Kidney tubule cell (primary cell): ENCODE measurements at places on chromosomes 2 and 18.

DNA sequence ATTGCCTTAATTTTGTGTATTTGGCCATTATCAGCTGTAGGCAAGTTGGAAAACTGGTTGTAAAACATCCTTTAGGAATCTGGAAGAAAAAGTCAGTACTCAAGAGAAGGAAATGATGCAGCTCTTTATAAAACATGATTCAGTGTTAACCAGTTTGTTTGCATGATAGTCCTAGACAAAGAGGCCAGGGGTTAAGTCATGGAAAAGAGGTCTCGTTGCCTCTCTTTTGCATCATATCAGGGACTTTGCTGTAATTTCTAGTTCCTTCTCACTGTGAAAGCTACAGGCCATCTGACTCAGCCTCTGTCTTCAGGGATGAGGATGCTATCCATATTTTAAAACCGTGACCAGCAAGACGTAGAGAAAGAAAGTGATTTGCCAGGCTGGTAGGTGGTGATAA is 38.0 kb downstream of the NPAS2 start:
- no peak for DNase-seq

DNA sequence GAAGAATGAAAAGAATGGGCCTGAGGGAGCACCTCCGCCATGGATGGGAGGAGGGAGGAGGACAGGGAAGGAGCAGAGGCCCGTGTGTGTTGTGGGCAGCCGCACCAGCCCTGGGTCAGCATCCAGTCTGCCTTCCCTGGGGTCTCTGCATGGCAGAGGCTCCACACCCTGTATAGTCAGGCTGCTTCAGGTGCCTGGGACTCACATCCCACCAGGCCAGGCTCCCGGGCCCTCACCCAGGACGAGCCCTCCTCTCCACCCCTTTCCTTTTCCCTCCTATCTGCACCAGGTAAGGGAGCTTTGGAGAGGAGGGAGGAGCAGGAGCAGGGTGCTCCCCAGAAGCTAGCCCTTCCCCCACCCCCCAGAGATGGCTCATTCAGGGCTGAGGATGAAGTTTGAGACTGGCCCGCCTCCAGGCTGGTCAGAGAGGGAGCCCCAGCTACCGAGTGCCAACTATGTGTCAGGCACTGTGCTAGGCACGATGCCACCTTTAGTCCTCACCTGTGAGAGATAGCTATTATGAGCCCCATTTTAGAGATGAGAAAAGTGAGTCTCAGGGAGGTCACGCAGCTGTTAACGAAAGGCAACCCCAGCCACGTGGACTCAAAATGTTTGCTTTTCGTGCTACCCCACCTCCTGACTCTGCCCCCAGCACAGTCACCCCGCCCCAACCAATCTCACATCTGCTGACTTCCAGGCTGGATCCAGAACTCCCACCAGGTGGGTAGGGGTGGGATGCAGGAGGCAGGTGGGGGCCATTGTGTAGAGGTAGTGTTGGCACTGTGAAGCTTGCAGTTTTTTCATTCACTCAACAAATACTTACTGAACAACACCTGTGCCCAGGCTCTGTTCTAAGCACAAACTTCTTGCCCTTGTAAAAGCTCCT is 242.1 kb downstream of the DYSF start:
- no peak for DNase-seq

DNA sequence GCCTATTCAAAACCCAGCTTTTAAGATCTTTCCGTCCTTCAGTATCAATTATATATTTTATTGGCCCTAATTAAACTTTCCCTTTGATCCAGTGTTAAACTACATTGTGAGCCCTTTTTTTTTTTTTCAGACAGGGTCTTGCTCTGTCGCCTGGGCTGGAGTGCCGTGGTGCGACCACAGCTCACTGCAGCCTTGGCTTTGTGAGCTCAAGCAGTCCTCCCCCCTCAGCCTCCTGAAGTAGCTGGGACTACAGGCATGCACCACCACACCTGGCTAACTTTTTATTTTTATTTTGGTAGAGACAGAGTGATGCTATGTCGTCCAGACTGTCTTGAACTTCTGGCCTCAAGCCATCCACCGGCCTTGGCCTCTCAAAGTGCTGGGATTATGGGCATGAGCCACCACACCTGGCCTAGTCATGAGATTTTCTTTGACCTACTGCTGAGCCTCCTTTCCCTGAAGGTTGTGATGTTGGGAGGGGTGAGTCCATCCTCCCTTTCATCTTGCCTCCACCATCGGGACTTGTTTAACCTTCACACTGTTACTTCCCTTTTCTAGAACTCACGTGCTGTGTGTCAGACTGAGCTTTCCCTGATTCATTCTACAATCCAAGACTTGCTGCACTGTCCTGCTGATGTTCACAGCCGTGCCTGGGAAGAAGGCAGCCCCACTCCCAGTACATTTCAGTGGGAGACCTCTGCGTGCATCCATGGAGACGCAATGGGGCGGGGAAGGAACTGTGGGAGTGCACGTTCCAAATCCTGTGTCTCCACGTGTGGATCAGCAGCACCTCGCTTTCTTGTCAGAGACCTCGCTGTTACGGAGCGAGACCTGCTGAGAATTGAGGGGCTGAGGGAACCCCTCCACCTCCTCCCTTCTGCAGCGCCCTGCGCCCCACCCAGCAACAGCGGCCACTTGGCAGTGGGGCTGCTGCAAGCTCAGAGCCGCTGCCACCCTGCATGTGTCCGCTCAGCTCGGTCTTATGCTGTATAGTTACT is 10.8 kb downstream of the OXER1 start:
- DNase-seq, result no peak

- DNase-seq, result no peak
These were observed 19.7 kb upstream of the ST3GAL5 start for GRCh38 chr2:85908506-85908905.

DNA sequence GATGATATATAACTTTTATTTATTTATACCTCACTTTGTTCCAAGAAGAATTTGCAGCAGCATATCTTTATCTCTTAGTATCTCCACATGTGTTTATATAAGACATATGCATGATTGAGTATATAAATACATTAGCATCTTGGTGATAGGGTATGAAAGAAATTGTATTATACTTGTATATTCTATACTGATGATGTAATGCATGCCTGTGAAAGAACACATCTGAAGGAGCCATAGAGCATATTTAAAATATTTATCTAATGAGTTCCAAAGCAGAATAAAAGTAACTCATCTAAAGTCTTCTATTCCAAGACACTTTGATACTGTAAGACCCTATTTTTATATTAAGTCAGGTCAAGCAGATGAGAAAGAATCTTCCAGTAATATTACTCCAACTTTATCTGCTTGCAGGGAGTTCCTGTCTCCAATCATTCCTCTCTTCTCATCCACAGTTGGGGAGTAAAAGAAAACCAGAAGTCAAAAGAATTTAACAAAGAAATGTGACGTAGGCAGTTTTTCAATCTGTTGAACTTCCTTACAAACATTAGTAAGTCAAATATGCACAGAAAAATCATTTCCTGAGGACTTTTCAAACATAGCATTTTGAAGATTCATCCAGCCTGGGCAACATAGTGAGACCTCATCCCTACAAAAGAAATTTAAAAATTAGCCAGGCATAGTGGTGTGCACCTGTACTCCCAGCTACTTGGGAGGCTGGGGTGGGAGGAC is 76.7 kb downstream of the DTNB start:
- no peak for DNase-seq

DNA sequence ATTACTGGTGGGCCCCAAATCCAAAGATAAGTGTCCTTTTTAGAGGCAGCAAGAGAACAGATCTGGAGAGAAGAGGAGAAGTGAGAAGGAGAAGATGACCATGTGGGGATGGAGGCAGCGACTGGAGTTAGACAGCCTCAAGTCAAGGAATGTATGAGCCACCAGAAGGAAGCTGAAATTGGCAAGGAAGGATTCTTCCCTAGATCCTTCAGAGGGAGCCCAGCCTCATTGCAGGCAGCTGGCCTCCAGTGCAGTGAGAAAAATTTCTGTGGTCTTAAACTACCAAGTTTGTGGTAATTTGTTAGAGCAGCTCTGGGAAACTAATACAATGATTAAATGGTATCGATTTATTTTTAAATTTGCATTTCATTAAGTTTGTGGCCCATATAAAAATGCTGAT is 167.9 kb downstream of the NCKAP5 start:
- DNase-seq, result no peak

DNA sequence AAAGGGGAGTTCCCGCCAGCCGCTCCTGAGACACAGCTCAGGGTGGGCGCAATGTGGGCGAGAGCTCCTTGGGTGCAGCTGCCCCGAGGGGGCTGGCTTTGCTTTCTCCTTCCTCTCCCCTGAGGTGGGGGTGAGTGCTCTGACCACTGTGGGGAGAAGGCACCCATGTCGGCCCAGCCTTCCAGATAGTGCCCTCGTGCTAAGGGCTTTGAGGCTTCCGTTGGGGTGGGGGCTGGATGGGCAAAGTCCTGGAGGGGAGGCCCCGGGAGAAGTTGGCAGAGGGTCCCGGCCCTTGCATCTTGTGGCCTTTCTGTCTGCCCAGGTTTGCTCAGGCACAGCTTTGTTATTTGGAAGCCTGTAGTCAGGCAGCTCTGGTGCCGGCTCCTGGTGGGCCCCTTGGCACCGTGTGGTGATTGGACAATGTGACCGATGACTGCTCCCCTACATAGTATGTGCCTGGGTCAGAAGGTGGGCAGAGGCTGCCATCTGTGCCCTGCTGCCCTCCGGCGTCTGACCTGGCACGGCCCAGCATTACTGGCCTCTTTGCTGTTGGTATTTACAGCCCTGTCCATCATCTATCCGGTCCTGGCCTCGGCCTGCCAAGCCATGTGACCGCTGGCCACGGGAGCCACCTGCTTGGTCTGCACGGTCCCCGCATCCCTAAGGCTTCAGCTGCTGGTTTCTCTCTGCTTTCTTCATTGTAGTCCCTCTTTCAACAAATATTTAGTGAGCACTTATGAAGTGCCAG is 50.8 kb downstream of the TWIST2 start:
- no peak for DNase-seq
